ENCODE measurements at places on chromosomes 7 and 10.
A peak's percentile ranks its signal among the peaks of the same experiment; 100 is the strongest.

DNA sequence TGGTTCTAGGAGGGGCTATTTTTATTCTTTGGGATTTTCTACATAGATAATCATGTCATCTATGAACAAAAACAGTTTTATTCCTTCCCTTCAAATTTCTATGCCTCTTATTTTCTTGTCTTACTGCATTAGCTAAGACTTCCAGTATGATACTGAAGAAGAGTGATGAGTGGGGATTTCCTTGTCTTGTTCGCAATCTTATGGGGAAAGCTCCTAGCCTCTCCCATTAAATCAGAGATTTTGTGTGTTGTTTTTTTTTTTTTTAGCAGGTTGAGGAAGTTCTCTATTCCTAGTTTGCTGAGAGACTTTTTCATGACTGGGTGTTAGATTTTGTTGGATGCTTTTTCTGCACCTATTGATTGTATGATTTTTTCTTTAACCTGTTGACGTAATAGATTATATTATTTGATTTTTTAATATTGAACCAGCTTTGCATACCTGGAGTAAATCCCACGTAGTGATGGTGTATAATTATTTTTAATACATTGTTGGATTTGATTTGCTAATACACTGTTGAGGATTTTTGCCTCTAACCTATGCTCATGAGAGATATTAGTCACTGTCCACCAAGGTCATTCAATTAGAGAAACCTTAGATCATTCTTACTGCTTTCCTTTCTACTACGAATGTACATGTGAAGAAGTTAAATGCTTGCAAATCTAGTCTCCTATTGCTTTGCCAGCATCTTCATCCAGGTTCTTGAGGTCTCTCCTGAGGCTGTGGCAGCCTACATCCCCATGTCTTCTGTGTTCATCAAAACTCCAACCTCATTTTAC is 6.5 kb downstream of the ATP5F1C start:
- DNase-seq: no peak

- DNase-seq: no peak
These were observed 766 bp downstream of the BAMBI start for GRCh38 chr10:28677888-28678686.

GRCh38 chr10:24363070-24363469 is 154.1 kb downstream of the KIAA1217 start:
- DNase-seq: no peak

GRCh38 chr7:64504581-64505120 is 58.2 kb downstream of the ZNF680 start:
- DNase-seq: no peak

DNA sequence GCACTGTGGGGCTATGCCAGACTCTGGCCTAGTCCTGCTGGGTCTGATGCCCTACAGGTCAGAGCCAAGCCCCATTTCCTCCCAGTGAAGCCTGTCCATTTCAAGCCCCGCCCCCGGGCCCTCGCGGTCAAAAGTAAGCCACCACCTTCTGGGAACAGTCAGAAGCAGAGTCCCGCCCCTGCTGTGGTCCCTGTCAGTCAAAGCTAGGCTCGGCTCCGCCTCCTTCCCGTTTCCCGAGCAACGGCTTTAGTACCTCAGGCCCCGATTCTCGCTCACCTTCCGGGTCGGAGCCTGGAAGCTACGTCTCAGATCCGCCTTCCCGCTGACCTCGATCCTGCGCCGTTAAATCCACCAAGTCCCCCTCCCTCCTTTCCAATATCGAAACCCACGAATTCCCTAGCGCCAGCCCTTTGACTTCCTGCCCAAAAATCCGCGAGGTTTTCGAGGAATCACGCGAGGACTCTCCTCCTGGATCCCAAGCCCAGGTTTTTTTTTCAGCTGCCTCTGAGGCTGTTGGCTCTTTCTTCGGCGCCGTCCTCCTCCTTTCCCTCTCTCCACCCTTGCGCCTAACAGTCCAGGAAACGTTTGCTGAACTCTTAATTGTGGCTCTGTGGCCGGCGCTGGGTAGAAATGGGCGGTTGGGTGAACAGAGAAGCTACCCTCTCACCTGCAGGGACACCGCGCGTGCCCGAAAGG is 11.8 kb downstream of the SFXN3 start:
- DNase-seq: peak; percentile 68

DNA sequence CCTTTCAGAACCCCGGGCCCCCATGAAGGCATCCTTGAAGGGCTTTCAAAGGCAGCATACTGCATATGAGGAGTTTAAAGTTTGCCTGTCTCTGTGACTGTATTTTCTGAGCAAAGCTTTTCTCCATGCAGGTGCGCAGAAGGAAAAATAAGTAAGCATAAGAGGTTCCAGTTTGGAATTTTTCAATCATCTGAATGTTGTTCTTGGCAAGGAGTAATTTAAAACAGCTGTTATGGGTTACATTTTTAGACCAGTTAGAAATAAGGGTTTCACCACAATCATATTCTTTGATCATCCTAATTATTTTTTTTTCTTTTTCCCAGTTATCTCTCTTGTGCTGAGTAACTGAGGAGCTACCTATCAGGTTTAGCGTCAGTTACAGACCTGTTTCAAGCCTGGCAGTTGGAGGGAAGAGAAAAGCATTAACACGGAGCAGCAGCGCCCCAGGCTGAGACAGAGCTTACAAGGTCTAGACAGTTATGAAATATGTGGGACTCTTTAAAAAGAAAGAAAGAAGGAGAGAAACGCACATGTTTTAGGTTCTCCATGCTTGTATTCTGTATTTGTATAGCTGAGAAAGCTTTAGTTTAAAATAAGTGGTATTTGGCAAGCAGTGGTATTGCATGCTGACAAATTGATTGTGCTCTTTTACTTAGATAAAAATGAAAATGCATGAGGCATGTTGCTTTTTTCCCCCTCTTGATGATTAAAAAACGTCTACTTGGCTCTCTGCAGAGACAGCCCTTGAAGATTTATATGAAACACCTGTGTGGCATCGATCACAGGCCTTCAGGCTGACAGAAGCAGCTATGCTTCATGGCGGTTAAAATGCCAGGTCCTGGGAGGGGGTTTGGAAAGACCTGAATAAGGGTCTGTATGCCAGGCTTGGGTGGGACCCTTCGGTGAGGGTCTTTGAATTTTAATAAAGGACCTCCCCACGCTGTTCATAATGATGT is 157.6 kb downstream of the GRK5 start:
- no peak for DNase-seq

DNA sequence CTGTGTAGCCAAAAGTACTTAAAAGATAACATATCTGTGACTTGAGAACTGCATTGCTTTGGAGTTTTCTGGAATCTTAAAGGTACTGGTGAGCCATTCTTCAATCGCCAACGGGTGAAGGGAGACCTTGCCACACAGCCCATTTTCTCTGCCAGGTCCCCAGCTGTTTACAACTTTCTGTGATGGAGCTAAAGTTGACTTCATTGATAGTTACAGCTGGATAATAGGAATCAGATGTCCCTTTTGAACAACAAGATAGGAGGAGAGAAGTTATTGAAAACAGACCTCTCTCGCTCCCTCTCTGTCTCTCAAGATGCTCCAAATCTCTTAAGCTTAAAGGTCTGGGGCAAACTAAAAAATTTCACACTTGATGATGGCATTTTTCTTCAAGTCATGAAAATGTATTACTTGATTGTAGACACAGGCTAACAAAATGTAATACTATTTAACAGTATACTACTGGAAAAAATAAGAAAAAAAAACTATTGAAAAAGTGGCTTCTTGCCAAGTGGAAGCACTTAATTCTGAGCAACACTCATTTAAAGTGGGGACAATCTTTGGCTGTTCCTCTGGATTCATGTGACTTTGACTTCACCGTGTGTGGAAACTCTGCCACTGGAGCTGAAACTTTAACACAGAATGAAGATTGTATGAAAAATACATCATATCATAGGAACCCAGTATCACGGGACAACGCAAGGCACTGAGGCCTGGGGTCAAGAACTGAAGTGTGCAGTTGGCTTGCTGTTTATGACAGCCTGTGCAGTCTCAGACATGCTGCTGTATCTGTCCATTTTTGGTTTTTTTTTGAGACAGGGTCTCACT is 78.4 kb upstream of the AFAP1L2 start:
- DNase-seq: no peak

GRCh38 chr10:123270221-123270620 is 116.0 kb downstream of the BUB3 start:
- no peak for DNase-seq

DNA sequence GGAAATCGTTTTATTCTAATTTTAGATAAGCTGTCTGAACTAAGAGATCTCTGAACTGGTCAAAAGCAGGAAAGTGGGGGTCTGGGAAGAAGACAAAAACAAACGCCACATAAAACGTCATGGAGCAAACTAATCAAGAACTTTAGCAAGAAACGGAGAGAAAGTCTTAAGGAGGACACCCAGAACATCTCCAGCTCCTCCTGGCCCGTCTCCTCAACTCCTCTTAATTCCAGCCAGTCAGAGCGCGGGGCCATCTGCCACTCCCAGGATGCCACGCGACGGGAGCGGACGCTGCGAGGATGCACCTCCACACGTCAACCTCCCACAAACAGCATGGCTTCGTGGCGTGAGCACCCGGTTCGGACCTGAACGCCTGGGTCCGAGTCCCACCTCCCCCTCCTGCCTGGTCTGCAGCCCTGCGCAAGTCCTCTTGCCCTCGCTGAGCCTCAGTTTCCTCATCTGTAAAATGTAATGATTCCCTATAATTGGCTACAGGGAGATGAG is 598 bp downstream of the MMS19 start:
- DNase-seq: peak; percentile 20

- no peak for DNase-seq
These were observed 30.4 kb upstream of the ADD3 start for GRCh38 chr10:109977382-109977806.

DNA sequence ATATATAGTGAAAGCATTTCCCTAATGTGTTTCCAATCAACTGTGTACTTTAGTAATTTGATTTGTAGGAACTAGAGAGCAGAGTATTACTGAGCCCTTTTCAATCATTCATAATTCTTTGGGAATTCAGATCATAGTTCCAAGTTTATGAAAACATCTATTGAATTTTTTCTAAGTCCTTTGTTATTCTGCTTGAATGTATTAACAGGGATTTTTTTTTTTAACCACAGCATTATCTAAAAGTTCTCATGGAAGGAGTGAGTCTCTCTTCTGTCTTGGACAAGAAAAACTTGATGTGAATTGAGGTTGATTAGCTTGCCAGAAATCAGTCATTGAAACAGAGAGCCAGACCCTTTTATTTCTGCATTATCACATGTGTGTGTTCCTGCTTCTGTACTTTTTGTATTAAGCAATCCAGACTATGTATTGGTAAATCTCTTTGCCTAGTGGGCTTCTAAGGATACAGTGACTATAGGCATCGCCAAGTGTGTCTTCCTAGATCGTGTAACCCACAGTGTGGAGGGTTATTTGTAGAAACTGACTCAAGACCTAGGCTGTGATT is 59.9 kb downstream of the BMPER start:
- DNase-seq: no peak

- no peak for DNase-seq
These were observed 85.8 kb downstream of the CALD1 start for GRCh38 chr7:134865001-134865845.

- no peak for DNase-seq
These were observed 417.0 kb downstream of the TYW1 start for GRCh38 chr7:67413670-67414069.

DNA sequence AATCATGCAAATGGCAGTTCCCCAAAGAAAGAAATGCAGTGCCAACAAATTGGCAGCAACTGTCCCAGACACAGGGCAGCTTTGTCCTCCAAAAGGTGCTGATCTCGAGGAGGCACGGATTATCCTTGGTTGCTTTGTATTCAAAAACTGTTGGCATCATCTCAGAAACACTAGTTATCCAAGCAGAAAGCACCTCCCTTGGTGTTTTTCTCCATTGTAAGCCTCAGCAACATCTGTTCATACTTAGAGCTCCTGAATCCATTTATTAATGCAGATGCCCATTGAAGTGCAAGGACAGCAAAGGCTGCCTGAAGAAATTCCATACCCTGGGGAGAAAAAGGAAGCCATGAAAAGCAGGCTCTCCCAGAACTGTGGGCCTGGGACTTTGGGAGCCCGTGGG is 1.1 kb upstream of the NPS start:
- no peak for DNase-seq

DNA sequence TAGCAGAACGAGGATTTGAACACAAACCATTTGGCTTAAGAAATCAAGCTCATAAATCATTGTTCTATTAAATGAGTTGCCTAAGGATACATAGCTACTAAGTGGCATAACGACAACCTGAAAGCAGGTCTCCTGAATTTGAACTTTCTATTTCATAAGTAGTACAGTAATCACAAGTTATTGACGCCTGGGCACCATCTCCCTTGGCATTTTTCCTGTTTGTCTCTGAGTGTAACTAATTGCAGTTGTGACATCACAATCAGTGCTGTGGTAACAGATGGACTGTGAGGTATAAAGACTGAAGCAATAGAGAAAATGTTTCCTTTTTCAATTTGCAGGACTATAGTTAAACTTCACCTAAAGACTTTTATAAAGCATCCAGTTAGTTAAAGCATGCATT is 6.4 kb upstream of the CSTF2T start:
- no peak for DNase-seq

DNA sequence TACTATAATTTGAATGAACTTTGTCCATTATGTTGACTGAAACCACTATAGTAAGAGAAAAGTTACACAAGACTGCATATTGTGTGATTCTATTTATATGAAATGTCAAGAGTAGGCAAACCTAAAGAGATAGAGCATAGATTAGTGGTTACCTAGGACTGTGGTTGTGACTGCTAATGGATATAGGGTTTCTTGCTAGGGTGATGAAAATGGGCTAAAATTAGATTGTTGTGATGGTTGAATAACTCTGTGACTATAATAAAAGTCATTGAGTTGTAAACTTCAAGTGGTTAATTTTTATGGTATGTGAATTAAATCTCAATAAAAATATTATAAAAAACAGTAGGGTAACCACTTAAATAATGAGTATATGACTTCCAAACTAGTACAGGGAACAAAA is 142.9 kb upstream of the AHR start:
- no peak for DNase-seq

GRCh38 chr7:137519947-137520346 is 176.4 kb upstream of the PTN start:
- DNase-seq: no peak

DNA sequence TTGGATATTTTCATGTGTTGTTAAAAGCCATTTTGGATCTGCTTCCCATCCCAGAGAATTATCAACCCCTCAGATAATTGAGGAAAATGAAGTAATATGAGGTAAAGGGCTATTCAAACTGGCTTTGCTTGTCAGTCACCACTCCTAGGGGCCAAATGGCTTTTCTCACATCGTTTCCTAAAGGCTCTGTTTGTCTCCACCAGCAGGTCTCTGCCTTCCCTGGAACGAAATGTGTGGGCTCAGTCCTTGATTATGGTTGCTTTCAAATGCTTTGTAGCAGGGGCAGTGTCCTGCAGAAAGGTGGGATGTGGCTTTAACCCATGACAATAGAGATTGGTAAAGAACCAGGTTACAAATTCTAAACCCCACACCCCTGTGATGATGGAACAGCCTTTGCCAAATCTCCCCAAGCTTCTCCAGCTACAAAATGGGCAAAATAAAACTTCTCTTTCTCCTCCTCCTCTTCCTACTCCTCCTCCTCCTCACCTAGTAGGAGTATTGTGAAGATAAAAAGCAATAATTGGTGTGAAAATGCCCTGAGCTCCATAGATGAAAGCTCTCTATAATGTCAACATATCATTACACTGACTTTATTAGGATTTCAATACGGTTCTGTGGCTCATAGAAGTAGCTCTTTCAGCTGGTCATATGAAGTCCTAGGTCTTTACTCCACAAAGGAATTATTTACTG is 127.6 kb downstream of the CHN2 start:
- DNase-seq: no peak

All from stimulated activated CD8-positive, alpha-beta memory T cell treated with anti-CD3 and anti-CD28 coated beads, Interleukin-7, amount 100 ng/mL, for 1 hour (primary cell).